ENCODE measurements at places on chromosomes 3 and 15. TPM values are rescaled to one million over a fixed set of nuclear protein-coding genes. Genes with fewer than 3 reads are reported as not detected.

The RHO gene
- not detected for total RNA-seq

The GUCA1C gene
- not detected for total RNA-seq

The TNFAIP8L3 gene
- total RNA-seq = 2.6 TPM

The PRSS50 gene
- not detected for total RNA-seq

GRCh38 chr3:65231544-65231943 is 543.7 kb upstream of the ADAMTS9 start:
- no peak for DNase-seq
- no peak overlapping the region for H3K4me3 ChIP-seq
- H3K27me3 ChIP-seq = no peaks in the 10 kb centered on the region
- H3K27ac ChIP-seq = no peak overlapping the region
- no peaks in the 10 kb centered on the region for H3K36me3 ChIP-seq

DNA sequence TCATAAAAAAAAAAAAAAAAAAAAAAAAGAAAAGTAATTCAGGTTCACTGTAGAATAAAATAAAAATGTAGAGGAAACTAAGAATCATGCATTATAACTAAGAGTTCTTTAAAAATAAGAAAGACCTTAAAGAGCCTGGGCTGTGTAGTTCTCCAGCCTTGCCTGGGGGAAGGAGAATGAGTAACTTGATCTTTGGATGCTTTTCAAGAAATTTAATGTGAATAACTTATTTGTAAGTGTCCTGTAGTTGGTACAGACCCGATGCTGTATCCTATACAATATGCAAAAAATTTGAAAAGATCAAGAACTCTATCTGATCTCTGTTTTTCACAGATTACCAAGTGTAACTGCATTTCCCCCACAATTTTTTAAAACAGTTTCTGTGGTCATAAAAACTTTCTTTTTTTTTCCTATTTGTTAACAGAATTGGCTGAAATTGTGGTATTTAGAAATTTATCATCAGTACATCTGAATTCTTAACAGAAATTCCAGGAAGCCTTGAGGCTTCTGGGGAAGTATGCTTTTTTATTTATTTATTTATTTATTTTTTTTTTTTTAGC is 195.3 kb downstream of the THRB start:
- no peaks in the 10 kb centered on the region for H3K36me3 ChIP-seq
- peak overlapping the region; percentile 53 for H3K27ac ChIP-seq
- peaks cover 3% of the 10 kb centered on the region for H3K4me1 ChIP-seq

- H3K27me3 ChIP-seq = no peaks in the 10 kb centered on the region
- no peak overlapping the region for H3K4me3 ChIP-seq
- DNase-seq = no peak
- no peaks in the 10 kb centered on the region for H3K36me3 ChIP-seq
Observed at GRCh38 chr3:151327571-151328198, 1.7 kb downstream of the P2RY13 start.

DNA sequence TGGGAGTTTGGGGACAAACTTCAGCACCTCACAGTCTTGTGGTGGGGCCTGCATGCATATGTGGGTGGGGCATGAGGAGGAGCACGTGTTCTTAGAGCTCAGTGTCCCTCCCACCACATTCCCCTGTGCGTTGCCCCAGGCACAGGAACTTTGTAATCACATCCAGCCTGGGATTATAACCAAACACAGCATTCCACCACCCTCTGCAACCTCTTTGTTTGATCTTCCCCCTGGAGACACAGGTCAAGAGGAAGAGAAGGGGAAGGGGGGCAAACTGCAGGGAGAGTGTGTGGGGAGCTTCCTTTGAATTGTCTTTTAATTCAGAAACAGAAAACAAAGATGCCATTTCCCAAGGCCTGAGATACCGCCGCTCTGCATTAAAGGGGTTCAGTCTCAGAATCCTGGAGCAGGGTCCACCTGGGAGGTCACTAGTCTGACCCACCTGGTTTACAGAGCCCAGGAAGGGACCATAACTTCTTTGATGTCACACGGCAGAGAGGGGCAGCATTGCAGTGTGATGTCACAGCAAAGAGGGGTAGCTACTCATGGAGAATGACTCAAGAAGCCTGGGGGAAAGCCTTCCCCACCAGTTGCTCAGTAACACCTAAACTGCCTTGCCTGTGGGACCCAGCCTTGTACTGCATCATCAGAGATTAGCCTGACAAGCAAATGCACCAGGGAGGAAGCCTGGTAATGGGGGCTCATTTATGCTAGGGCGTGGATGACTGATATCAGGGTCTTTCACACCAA is 106.3 kb upstream of the RNU6-1 start:
- H3K4me1 ChIP-seq = peaks cover 3% of the 10 kb centered on the region
- H3K27me3 ChIP-seq = no peaks in the 10 kb centered on the region
- no peak overlapping the region for H3K4me3 ChIP-seq
- H3K27ac ChIP-seq = peak overlapping the region; percentile 11
- H3K36me3 ChIP-seq = no peaks in the 10 kb centered on the region
- DNase-seq = no peak

DNA sequence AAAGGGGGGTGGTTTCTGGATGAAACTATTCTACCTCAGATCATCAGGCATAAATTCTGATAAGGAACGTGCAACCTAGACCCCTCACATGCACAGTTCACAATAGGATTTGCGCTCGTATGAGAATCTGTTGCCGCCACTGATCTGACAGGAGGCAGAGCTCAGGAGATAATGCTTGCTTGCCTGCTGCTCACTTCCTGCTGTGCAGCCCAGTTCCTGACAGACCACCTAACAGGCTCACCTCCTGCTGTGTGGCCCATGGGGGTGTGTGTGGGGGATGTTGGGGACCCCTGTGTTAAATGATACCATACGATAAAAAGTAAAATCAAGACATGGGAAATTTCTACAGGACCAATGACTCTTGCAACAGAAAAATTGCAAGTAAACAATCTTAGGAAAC is 24.0 kb downstream of the CP start:
- DNase-seq = no peak
- H3K4me1 ChIP-seq = no peaks in the 10 kb centered on the region

DNA sequence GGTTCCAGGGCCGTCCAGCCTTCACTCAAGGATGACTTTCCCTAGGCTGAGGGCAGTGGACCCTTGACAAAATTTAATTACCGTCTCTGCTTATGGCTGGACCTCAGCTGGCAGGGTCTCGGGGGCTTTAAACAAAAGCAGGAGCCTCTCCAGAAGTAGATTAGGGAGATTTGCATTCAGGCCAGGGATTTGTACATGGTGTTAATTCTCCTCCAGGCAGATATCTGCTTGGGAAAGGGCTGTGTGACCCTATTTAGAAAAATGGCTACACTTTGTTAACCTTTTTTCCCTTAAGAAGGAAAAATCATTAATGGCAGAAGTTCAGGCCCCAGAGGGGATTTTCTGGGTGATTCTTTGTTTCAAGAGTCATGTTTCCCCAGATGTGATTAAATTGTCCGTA is 329.1 kb upstream of the C2CD4B start:
- H3K4me3 ChIP-seq = no peak overlapping the region
- no peaks in the 10 kb centered on the region for H3K36me3 ChIP-seq
- H3K4me1 ChIP-seq = peaks cover 17% of the 10 kb centered on the region
- no peaks in the 10 kb centered on the region for H3K27me3 ChIP-seq
- no peak for DNase-seq

GRCh38 chr3:9915254-9916141 is 1.4 kb upstream of the IL17RC start:
- H3K4me3 ChIP-seq = peak overlapping the region; percentile 89
- H3K27ac ChIP-seq = peak overlapping the region; percentile 86
- H3K36me3 ChIP-seq = no peaks in the 10 kb centered on the region
